Mesothelial cell of epicardium (in vitro differentiated cells): ENCODE measurements at places on chromosomes 11 and 22.

DNA sequence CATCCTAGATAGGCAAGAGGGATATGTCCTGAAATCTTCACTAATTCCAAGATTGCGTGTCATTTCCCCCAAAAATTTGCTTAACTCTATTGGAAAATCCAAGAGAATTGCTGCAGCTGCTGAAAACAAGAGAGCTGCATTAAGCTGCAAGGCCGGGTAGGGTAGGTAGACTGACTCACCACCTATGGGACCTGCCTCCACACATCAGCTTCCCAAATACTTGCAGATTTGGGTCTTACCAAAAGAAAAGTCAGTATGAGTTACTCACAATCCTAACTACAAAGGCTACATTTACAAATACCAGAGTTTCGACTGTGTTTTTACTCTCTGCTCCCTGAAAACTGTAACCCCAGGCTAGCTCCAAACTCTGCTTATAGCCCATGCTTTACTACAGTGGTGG is 142.5 kb upstream of the TEAD1 start:
- no peak overlapping the region for H3K4me3 ChIP-seq
- peaks cover 25% of the 10 kb centered on the region for H3K36me3 ChIP-seq
- DNase-seq = no peak
- H3K27me3 ChIP-seq = no peaks in the 10 kb centered on the region

DNA sequence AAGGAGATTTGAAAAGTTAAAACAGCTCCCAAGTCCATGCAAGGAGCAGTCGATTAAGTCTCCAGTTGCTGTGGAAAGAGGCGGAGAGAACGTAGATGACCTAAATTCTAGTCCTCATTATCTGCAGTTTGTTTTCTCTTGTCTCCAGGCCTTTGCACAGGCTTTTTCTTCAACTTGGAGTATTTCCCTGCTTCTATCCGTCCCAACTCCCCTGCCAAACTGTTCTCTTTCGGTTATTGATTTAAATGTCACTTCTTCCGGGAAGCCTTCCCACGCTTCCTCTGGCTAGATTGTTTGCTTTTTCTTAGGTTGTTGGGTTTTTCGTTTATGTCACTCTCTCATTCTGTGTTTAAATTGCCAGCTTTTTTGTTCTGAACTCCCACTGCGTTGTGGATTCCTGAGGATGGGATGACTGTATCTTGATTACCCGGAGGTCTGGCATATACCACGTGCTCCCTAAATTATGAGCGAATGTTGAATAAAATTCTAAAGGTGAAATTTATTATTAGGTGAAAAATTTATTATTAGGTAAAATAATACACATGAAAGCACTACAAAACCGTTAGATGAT is 463 bp downstream of the TMEM126B start:
- peaks cover 3% of the 10 kb centered on the region for H3K36me3 ChIP-seq
- H3K4me1 ChIP-seq = peaks cover 26% of the 10 kb centered on the region
- peak overlapping the region; percentile 92 for H3K4me3 ChIP-seq
- peak overlapping the region; percentile 96 for H3K27ac ChIP-seq
- no peak for DNase-seq

GRCh38 chr11:119206511-119207414 is 624 bp downstream of the CBL start:
- H3K36me3 ChIP-seq = no peaks in the 10 kb centered on the region
- H3K4me3 ChIP-seq = peak overlapping the region; percentile 90
- H3K27me3 ChIP-seq = no peaks in the 10 kb centered on the region

- no peak overlapping the region for H3K27ac ChIP-seq
- DNase-seq = no peak
- H3K4me1 ChIP-seq = peaks cover 10% of the 10 kb centered on the region
- H3K27me3 ChIP-seq = no peaks in the 10 kb centered on the region
- H3K36me3 ChIP-seq = peaks cover 5% of the 10 kb centered on the region
Observed at GRCh38 chr22:17479135-17479534, 84.2 kb upstream of the SLC25A18 start.

GRCh38 chr11:2769409-2770095 is 69.8 kb upstream of the KCNQ1OT1 start:
- H3K27me3 ChIP-seq = peaks cover 3% of the 10 kb centered on the region
- H3K4me1 ChIP-seq = peaks cover 10% of the 10 kb centered on the region

- H3K4me1 ChIP-seq = peaks cover 22% of the 10 kb centered on the region
- peak overlapping the region; percentile 79 for H3K27ac ChIP-seq
- DNase-seq = peak; percentile 32
- H3K4me3 ChIP-seq = no peak overlapping the region
- H3K27me3 ChIP-seq = peaks cover 1% of the 10 kb centered on the region
Observed at GRCh38 chr11:8056810-8057463, 24.1 kb upstream of the TUB start.

DNA sequence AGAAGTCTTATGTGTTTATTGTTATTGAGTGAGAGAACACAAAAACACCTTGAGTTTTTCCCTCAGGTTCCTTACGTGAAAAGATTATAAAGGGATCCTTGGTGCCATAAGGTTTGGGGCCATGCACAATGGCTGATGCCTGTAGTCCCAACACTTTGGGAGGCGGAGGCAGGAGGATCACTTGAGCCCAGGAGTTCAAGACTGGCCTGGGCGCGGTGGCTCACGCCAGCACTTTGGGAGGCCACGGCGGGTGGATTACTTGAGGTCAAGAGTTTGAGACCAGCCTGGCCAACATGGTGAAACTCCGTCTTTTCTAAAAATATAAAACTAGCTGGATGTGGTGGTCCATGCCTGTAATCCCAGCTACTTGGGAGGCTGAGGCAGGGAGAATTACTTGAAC is 5.4 kb downstream of the SMDT1 start:
- DNase-seq = no peak
- no peak overlapping the region for H3K4me3 ChIP-seq
- peaks cover 45% of the 10 kb centered on the region for H3K36me3 ChIP-seq
- peaks cover 23% of the 10 kb centered on the region for H3K4me1 ChIP-seq
